Stimulated activated CD8-positive, alpha-beta memory T cell treated with anti-CD3 and anti-CD28 coated beads, Interleukin-7, amount 100 ng/mL, for 1 hour (primary cell): ENCODE measurements at places on chromosomes 5 and 9.

DNA sequence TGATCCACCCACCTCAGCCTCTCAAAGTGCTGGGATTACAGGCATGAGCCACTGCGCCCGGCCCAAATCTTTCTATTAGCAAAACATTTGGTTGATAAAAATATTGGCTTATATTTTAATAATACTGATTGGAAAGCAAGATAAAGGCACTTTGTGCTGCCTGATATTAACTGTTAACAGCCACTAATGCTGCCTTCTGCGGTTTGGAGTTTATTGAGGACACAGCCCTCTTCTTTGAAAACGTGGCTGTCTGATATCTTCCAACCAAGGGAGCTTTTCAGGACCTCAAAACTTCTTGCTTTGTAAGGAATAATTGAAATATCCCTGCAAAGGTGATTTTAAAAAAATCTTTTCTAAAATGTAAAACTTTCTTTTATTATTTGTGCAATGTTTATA is 94.0 kb downstream of the IQGAP2 start:
- DNase-seq: no peak

DNA sequence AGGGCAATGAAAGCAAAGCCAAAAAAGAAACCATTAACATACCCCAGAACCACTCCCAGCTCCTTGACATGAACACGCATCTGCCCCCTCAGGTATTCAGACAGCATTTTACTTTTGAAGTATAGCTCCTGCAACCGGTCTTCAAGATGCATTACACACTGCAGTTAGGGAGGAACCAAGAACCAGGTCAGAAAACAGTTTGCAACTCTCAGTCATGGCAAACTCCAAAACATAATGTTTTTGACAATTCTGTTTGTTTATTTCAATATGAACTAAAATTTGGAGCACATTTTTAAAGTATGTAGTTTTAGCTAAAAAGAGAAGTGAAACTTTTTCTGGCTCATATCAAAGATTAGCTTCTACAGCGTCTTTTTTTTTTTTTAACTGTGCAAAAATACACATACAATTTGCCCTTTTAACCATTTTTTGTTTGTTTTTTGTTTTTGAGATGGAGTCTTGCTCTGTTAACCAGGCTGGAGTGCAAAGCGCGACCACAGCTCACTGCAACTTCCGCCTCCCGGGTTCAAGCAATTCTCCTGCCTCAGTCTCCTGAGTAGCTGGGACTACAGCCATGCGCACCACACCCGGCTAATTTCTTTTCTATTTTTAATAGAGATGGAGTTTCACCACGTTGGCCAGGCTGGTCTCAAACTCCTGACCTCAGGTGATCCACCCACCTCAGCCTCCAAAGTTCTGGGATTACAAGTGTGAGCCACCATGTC is 12.2 kb upstream of the RAPGEF6 start:
- DNase-seq: no peak

DNA sequence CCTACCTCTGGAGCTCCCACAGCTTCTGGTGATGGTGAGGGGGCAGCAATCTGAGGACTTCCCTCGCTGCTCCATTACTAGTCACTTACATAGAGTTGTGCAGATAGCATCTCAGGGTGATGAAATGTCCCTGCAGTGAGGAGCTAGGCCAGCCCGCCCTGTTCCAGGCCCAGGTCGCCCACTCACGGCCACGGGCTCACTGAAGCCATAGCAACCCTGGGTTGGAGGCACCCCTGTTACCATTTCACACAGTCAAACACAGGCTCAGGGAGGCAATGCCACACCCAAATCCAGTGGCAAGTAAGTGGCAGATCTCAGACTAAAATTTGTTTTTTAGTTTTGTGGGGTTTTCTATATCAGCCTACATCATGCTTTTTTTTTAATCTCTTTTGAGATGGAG is 19.6 kb downstream of the SH2D3C start:
- DNase-seq: no peak

DNA sequence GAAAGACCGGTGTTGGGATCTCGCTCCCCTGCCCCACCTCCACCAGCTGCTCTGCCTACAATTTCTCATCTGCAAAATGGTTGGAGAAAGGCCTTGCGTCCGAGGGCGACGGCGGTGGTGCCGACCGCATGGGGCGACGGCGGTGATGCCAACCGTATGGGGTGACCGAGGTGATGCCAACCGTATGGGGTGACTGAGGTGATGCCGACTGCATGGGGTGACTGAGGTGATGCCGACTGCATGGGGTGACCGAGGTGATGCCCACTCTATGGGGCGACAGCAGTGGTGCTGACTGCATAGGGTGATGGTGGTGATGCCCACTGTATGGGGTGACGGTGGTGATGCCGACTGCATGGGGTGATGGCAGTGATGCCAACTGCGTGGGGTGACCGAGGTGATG is 171.0 kb downstream of the OLFM1 start:
- DNase-seq: no peak

DNA sequence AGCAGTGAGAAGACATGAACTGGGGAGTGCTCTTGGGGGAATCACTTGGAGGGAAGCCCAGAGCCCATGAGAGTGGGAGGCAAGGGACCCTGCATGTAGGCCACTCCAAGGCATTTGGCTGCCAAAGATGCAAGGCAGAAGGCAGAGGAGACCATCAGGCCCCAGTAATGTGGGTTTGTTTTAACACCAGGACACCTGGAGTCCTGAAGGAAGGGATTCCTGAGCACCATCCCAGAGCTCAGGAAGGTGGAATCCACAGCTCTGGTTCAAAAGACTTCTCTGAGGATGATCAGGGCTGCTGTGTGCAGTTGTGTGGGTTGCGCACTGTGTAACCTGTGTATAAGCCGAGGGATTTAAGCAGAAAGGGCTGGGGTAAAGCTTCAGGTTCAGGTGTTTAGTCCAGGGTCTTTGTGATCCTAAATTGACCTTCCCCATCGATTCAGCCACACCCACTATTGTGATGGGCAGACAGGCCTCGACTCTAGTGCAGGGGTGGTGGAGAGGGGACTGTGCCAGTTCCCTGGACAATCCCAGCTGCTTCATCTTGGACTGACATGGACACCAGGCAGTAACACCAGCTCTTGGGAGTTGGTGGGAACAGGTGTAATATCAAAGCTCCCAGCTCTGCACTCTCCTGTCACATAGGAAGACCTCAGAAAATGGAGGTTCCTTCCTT is 11.0 kb downstream of the B4GALT7 start:
- DNase-seq: no peak

- no peak for DNase-seq
Measured at GRCh38 chr9:71863631-71864030, 47.4 kb downstream of the ABHD17B start.

DNA sequence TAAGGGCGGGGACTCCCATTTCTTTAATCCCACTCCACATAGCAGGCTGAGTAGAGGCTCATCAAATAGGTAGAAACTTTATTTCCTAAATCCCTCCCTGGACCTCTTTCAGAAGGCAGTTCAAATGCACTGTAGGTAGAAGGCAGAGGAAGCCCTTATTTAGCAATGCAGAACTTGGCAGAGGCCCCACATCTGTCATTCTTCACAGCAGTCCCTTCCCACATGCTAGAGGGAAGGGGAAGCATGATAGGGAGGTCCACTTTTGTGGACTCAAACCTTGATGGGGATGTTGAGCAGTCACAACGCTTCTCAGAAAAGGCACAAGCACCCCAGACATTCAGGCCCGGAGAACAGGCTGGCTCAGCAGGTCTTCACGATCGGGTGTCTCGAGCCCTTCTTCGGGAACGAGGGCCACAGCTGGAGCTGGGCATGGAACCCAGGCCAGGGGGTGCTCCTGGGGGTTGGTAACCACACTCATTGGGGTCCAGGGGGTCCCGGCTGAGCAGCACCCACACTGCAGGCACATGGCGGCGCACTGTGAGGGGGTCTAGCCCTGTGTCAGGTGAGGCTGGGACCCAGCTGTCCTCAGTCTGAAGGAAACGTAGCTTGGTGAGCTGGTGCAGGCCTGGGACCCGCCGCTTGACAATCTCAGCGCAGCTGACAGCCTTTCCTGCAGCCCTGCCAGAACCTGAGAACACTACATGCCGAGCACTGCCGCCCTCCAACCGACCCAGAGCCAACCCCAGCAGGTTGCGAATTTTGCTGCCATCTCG is 1.3 kb downstream of the RPP25L start:
- no peak for DNase-seq

GRCh38 chr9:19271081-19271480 is 40.6 kb downstream of the DENND4C start:
- DNase-seq: no peak

- DNase-seq: no peak
Measured at GRCh38 chr5:67814569-67815311, 400.8 kb upstream of the PIK3R1 start.

GRCh38 chr9:124022201-124023121 is 10.9 kb downstream of the LHX2 start:
- no peak for DNase-seq

DNA sequence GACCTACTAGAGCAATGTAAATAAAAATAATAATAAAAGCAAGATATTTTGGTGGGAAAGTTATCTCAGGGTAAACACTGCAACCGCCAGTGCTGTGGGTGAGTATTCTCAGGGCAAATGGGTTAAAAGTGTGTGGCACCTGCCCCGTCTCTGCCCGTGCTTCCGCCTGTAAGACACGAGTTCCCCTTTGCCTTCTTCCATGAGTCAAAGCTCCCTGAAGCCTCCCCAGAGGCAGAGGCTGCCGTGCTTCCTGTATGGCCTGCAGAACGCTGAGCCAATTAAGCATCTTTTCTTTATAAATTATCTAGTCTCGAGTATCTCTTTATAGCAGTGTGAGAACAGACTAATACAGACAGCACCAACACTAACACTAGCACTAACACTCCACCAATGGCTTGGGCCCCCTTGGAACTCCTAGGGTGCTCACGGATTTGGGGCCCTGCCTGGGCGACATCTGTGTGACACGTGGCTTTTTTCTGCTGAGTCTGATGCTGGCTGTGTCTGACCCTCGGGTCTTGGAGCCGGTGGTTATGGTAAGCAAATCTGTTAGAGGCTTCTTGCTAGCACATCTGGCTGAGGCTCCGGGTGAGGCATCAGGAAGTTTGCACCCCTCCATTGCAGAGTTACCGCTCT is 10.6 kb downstream of the PLEKHG4B start:
- DNase-seq: no peak

DNA sequence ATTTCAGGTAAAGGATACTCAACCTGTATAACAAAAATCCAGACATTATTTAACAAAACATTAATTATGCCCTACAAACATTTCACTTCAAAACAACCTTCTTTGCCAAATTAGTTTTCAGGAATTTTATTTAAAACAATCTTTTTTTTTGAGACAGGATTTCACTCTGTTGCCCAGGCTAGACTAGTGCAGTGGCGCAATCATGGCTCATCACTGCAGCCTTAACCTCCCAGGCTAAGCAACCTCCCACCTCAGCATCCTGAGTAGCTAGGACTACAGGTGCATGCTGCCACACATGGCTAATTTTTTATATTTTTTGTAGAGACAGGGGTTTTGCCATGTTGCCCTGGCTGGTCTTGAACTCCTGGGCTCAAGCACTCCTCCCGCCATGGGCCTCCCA is 3.9 kb downstream of the FNIP1 start:
- no peak for DNase-seq

GRCh38 chr5:1655496-1656270 is 131.9 kb upstream of the LPCAT1 start:
- no peak for DNase-seq

GRCh38 chr5:154277499-154277898 is 87.0 kb downstream of the GALNT10 start:
- no peak for DNase-seq
